ENCODE measurements at places on chromosomes 3 and 15.

DNA sequence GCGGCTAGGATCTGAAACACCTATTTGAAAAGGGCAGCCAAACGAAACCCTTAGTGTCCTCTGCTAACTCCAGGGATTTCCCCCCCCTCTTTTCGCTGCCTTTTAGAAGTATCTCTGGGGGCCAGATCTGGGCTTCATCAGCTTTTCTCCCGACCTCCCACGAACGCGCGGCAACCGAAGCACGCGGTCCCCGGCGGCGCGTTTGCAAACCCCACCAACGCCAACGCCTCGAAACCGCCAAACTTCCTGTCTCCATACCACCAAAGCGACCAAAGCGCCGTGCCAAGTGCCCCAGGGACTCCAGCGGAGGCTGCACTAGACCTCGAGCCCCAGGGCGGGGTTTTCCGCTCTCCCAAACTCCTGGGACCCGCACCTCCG is 155.8 kb upstream of the FRMD4B start:
- DNase-seq, result no peak

DNA sequence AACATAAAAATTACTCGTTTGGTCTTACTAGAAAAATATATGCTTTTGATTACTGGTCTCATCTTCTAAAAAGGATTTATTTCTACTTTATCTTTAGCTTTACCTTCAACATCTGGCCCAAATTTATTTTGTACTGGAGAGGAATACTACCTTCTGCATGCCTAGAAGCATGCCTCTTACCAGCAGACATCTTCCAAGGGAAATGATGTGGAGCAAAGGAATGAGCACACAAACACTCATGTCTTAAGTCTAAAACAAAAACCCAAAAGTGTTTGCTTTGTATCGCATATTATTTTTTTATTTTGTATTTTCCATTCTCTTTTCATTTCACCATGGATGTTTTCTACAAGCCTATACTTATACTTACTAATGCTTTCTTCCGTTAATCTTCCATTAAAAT is 304.6 kb upstream of the KCNMB2 start:
- no peak for DNase-seq

GRCh38 chr3:55089211-55089610 is 161.4 kb upstream of the LRTM1 start:
- no peak for DNase-seq

- DNase-seq, result peak; percentile 4
Measured at GRCh38 chr15:40594429-40594836, 384 bp downstream of the KNL1 start.

- no peak for DNase-seq
Measured at GRCh38 chr15:61049934-61050333, 179.2 kb downstream of the RORA start.

DNA sequence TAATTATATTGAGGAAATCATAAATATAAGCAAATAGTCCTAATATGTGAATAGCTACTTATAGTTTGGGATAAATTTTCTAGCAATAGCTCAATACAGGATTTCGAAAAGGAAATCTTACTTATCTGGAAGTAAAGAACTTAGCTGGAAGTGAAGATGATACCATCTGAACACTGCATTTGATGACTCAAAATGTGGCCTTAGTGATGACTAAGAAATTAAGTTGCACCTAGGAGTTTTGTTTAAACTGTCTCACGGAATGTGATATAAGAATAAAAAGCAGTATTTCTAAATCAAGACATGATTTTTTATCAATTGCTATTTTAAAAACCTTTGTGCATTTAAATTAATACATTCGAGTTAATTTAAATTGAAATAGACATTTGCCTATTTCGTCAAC is 91.2 kb downstream of the EOMES start:
- DNase-seq, result no peak

DNA sequence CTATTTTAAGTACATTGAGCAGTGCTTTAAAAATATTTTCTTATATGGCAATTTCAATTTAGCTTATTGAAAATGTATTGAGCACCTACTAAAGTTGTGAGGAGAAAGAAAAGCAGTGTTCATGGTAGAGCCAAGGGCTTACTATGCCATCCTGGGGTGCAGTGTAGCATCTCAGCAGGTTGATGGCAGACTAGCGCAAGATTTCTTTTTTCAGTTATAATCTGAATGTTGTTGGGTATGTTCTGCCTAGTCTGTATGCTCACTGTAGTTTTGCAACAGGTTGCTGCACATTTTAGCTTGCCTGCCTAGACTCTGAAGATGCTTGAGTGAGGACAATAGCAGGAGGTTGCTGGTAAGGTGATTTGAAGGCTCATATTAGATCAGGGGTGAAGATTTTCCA is 103.1 kb upstream of the UNC13C start:
- no peak for DNase-seq

- DNase-seq, result no peak
Measured at GRCh38 chr3:71228156-71228866, 355.2 kb downstream of the FOXP1 start.

DNA sequence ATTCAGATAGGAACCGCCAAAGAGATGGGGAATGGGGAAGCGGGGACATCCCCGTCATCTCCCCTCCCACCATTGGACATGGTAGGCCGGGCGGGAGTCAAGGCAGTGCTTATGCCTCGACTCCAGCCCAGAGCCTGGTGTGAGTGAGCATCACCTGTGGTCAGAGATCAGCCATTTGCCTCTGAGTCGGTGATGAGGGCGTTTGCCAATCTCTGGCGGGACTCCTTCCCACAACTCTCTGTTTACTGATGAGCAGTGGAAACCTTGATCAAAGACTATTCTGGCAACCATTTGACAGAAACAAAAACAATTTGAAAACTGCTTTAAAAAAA is 63.9 kb upstream of the HES1 start:
- DNase-seq, result no peak

- no peak for DNase-seq
Measured at GRCh38 chr3:45353070-45353469, 35.3 kb upstream of the LARS2 start.

DNA sequence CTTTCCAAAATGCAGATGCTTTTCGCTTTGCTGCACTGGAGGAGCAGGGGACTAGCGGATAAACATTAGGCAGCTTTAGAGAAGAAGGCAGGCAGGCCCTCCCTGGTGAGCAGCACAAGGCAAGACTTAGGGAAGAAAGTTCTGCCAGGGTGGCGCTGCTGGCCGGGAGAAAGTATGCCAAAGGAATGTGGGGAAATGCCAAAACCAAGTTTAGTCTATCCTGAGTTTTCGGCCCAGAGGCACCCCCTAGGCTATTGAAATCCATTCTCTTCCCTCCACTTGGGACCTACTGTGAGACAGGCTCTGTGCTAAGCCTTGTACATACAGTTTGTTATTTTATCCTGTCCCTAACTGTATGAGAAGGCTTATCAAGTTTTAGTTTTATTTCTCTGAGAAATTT is 9.2 kb downstream of the SHC4 start:
- no peak for DNase-seq

DNA sequence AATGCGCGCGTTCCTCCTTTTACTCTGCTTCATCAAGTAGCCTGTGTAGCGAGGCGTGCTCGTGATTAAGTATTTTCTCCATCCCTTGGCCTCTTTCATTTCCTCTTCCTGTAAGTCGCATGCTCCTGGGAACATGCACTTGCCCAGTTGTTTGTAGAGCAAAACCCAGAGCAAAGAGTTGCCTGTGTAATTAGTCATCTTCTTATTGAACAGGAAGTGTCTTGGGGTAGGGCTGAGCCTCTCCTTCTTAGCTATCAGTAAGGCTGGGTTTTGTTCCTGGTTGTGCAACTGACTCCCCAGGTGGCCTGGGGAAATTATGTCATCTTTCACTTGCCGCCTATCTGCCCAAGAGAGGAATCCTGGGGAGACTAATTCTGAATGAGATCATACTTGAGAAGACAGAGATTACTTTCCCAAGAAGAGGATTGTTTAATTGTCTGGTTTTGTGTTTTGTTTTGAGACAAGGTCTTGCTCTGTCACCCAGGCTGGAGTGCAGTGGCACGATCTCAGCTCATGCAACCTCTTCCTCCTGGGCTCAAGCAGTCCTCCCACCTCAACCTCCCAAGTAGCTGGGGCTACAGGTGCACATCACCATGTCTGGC is 14.9 kb downstream of the LIPH start:
- no peak for DNase-seq

DNA sequence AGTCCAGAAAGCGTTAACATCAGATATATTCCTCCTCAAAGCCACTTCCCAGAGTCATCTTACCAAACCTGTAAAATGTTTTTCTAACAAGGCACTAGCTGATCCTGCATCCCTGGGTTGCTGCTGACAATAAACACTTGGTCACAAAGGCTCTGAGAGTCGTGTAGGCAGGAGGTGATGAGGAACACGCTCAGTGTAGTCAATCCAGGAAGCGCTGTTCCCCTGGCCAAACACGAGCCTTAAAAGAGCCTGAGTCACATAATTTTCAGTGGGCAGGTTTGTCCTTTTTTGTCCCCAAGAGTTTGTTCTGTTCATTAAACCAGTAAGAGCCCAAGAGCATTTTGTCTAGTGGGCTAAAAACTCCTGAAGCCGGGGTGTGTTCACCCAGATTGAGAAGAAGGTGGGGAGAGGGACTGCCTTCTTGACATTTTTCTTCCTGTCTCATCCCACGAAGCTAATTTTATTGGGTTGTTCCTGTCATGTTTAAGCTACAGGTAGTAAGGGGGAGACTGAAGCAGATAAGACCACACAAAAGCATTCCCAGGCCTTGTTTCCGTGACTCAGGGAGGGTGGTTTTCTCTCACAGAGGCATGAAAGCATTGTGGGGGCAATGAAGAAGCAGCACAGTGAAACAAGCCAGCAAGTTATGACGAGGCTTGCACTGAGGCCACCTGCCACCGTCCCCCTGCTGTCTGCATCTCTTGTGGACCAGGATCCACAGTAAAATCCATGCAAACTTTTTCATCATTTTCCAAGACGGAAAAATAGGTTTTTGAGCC is 73.7 kb downstream of the FOXB1 start:
- no peak for DNase-seq

DNA sequence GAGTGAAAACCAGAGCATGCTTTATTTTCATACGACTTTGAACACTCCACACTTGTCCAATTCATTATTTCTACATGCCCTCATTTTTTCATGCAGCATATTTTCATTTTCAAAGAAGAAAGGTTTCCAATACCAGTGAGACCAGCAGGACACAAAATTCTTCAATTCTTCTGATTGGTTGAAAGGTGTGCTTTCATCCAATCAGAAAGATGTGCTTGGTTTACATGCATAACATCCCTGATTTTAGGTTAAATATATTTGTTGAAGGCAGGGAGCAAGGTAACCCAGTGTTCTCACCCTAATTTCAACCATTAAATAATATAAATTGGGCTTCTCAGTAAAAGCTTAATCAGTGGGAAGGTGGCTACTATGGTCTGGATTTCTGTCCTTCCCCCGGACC is 47.5 kb upstream of the PPIB start:
- DNase-seq, result no peak

GRCh38 chr3:105662306-105662705 is 206.5 kb downstream of the CBLB start:
- no peak for DNase-seq

DNA sequence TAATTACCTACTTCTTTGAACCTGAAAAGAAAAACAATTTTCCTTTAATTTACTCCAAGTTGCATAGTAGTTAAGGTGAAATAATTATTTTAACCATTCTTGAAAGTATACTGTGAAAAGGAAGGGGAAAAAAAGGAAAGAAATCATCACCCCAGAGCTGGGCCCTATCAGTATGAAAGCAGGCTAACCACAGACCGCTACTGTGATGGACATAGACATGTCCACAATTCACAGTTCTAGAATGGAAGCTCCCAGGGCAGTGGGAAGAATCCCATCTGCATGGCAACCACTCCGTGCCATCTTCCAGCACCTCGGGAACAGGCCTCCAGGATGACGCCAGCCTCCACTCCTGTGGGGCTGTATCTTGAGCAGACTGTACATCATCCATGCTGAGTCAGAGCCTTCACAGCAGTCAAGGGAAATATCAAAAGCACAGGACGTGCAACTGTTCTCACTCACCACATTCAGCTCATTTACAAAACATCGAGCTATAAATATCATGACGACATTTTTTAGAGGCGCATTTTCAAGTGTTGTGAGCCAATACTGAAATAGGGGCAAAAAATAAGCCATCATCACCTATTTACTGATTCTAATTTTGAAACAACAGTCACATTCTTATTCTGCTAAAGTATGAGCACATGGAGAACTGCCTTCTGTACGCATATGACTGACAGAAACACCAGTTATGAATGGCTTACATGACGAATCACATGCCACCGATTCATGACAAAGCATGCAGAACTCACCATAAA is 119.7 kb downstream of the SNRK start:
- DNase-seq, result no peak

- no peak for DNase-seq
Measured at GRCh38 chr15:83178869-83179325, 28.7 kb downstream of the HDGFL3 start.

DNA sequence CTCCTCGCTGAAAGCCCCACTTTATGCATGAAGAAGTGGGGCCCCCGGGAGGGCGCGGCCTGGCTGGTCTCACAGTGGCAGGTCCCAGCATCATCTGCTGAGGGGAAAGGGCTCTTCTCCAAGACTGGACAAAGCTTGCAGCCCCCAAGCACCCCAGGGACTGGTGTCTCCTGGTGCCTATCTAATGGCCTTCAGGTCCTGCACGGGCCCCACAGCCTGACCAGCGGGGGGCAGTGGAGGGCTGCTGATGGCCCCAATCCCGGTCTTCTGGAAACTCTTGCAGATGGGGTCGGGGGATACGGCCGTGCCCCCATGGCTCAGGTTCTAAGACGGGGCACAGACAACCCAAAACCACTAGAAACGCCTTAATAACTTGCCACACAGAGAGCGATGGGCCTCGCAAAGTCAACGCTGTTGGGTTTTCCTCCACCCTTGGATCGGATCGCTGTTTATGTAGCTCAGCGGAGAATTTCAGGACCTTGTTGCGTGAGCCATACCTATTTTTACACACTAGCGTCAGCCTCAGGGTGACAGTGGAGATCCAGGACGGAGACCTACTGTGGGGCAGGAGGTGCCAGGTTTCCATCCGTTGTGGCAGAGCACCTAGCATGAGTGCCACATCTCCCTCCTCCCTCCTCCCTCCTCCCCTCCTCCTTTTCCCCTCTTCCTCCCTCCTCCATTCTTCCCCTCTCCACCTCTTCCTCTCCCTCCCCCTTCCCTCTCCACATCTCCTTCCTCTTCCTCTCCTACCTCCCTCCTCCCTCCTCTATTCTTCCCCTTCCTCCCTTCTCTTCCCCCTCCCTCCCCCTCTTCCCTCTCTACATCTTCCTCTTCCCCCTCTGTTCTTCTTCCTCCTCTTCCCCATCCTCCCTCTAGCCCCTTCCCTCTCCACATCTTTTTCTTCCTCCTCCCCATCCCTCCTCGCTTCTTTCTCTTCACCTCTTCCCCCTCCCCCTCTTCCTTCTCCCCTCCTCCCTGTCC is 79.3 kb upstream of the ALDH1L1 start:
- DNase-seq, result no peak

DNA sequence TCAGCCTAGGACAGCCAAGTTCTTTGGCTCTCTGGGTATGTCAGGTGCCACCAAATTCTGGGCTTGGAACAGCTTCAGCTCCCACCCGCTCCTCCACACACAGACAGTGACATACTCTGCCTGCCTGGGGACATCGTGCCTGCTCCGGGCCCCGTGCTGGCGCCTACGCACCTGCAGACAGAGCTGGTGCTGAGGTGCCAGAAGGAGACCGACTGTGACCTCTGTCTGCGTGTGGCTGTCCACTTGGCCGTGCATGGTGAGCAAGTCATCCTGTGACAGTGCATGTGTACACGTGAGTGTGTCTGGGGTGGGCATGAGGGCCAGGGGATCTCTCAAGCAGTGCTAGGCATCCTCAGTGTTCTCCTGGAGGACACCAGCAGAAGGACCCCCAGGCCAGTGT is 922 bp downstream of the IL17RC start:
- no peak for DNase-seq

- no peak for DNase-seq
Measured at GRCh38 chr3:124810970-124811369, 76.2 kb downstream of the ITGB5 start.
